ENCODE measurements at places on chromosomes 7 and 10.

DNA sequence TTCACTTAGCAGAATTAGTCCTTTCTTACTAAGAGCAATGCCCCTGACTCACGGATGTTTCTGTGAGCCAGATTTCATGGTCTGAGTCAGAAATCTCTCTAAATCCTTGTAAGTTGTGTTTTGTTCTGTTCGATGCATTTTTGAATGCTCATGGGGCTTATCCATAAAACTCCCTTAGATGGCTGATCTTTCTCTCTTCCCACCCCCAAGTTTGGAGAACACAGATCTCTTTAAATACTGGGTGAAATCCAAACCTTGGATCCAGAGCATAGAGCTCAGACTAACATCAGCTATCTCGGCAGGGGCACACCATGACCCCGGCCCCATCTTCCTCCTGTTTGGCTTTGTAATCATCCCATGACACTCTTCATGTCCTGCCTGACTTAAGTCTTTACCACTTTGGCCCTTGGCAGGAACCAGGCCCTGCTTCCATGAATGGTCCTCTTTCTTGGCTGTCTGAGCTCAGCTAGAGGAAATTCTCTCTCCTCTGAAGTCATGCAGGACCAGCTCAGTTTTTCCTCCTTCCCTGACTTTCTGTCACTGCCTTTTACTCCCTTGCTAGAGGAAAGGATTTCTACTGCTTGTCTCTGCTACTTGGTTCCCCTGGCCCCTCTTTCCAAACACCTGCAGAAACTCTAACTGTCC is 120.4 kb upstream of the RAB11FIP2 start:
- DNase-seq, result no peak

GRCh38 chr7:130648580-130648979 is 20.0 kb downstream of the COPG2 start:
- no peak for DNase-seq

DNA sequence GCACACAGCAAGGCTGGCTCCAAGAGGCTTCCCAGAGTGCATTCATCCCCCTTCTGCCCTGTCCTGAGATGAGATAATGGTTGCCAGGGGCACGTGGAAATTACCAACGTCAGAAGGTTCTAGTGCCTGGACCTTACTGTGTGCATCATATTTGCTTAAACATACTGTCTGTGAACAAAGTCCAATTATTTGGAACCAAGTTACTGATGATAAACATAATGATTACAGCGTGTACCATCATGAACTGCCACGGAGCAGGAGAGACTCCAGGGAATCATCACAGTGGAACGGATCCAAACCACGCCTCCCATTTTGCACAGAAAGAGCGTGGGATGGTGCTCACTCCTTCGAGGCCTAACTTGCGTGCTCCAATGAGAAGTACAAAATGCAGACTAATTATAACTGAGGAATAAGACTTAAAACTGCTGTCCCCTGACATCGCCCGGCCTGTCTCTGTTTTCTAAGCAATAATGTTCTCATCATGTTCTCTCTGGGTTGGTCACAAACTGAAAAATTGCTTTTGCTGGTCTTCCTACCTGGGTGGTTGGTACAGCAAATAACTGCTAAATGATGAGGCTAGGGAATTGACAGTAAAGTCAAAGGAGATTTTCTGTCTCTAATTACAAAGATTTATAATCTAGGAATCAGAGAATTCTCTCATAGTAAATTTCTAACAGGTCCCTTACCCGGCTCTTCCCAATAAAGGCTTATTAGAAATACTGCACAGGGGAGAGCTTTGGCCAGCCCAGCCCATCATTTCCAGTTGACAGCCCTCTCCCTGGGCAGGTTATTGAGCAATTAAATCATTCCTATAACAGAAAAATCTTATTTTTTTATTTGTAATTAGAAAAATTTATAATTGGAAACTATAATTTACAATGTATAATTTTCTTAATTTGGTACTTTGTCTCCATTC is 182.2 kb downstream of the CAMK1D start:
- DNase-seq, result no peak

GRCh38 chr10:132722394-132723329 is 63.3 kb downstream of the NKX6-2 start:
- DNase-seq, result no peak

- DNase-seq, result no peak
Observed at GRCh38 chr7:82154728-82155127, 288.8 kb downstream of the CACNA2D1 start.

- DNase-seq, result no peak
Observed at GRCh38 chr10:127196282-127197153, at the start of gene INSYN2A. TSS of gene INSYN2A (minus strand) at chr10:127196591. CDS start at chr10:127176395, 20,196 bp downstream.

DNA sequence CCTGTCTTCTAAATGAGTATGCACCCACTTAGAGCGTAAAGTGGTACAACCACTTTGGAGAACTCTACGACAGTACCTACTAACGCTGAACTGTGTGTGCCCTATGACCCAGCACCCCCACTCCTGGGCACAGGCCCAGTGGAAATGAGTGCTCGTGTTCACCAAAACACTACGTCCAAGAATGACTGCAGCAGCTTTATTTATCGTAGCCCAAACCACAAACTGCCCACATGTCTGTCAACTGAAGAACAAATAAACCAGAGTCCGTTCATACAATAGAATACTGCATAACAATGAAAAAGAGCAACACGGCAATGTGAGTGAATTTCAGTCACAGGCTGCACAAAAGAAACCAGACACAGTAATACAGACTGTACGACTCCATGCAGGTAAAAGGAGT is 35.4 kb downstream of the TLL2 start:
- DNase-seq, result no peak

DNA sequence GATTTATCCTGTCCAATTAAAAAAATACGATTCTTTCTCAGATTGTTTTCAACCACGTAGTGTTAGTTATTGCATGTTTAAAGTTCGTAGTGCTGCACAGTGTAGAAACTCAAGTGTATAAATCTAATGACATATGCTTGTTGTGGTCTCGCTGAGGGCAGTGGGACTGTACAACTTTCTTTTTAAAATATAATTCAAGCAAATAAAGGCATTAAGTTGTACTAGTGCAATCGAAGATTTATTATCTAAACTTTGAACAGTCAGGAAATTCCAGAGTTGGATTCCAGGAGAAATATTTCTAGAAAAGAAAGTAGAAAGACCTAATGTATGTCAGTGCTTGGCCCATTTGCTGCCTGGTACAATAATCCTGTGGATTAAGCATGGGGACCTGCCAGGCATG is 124.1 kb upstream of the HPS1 start:
- DNase-seq, result no peak

DNA sequence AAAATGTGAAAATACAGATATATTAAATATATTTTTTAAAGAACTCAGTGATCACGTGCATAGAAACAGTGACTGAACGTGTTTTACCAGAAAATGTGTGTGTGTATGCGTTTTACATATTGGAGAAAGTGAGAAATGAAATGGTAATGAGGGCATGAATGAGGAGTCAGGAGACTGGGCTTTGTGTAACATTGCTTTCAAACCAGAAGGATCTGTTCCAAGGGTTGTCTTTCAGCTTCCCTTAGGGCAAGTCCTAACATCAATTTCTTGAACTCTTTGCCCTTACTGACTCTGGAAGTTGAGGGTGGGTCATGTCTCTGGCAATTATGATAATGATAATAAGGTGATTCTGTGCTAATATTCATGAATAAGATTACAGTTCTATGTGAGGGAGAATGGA is 557.3 kb downstream of the PHTF2 start:
- no peak for DNase-seq

DNA sequence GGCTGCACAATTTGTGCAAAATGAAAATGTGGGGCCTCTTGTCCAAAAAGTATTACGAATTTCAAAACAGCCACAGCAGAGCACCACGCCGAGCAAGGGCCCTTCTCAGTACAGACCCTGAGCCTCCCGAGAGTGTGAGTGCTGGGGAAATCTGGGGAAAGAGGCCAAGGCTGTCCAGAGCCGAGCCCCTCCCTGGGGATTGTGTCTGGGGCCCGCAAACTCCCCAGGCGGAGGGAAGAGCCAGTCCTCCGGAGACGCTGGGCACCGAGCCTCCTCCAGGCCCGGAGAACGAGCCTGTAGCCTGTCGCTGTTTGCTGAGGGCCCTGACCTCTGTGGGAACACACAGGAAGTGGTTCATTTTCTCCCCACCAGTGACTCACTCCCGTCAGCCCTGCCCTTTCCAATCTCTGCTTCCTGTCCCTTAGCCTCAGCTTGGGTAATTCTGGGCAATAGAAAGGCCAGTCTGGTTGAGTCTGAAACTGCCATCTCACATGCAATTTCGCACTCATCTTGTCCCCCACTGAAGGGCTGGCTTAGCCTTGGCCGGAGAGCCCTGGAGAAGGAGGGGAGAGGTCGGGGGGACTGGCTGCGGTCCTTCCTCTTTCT is 19.5 kb upstream of the GNA12 start:
- DNase-seq, result peak; percentile 68

- no peak for DNase-seq
Observed at GRCh38 chr10:105183536-105183935, 542.4 kb downstream of the SORCS3 start.

DNA sequence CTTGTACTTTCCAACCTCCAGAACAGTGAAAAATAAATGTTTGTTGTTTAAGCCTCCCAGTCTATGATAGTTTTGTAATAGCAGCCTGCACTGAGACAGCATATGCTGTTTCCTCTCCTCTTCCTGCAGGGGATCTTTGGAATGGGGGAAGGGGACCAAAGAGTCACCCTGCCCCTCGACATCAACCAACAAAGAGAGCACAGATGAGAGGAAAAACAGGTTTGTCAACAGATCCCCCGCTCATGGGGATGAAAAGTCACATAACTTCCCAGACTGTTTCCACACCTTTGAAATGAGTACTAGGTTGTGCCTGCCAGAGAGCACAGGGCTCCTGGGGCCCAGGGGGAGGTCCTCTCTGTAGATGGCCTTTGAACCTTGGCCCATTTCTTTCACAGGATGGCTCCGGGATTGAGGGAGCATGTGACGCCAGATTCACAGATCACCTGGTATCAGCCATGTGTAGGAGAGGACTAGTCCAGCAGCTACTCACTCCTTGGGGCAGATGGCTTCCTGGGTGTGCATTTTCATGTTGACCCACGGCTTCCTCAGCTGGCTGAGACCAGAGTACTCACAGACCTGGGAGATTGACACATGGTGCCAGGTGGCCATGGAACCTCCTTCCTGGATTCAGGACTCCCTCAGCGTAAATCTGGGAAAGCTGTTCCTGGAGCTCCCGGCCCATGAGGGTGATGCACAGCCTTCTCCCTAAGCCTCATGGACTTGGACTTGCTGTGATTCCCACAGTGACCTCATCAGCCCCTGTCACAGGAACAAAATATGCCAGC is 125.6 kb downstream of the CXCL12 start:
- DNase-seq, result no peak

GRCh38 chr7:80589631-80590030 is 48.8 kb upstream of the CD36 start:
- no peak for DNase-seq

DNA sequence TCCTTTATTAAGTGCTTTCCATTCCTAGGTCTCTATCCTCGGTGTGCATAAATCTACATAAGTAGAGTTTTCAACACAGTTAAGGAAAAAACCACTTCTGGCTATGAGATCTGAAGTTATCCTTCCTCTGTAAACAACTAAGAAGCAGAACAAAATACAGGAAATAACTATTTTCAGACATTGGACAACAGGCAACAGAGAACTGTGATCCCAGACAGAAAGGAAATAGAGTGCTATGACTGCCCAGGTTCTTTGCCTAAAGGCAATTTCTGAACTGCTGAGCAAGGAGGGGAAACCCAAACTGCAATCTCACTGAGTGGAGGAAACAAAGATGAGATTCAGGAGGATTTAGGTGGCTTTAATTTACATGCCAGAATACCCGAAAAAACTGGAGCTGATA is 285.4 kb downstream of the SNX13 start:
- no peak for DNase-seq

DNA sequence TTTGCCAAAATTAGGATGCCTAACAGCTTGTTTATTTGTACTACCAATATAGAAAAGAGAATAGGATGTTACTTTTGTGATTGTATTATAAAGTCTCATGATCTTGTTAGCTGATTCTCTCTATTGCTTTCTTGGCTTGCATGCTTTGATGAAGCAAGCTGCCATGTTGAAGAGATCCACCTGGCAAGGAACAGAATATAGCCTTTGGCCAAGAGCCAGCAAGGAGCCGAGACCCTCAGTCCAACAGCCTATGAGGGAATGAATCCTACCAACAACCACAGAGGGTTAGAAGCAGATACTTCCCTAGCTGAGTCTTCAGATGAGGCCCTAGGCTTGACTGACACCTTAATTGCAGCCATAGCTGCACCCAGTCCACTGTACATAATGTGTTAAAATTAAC is 41.2 kb downstream of the NEUROD6 start:
- DNase-seq, result no peak

GRCh38 chr7:26046150-26046549 is 105.8 kb upstream of the NFE2L3 start:
- no peak for DNase-seq

DNA sequence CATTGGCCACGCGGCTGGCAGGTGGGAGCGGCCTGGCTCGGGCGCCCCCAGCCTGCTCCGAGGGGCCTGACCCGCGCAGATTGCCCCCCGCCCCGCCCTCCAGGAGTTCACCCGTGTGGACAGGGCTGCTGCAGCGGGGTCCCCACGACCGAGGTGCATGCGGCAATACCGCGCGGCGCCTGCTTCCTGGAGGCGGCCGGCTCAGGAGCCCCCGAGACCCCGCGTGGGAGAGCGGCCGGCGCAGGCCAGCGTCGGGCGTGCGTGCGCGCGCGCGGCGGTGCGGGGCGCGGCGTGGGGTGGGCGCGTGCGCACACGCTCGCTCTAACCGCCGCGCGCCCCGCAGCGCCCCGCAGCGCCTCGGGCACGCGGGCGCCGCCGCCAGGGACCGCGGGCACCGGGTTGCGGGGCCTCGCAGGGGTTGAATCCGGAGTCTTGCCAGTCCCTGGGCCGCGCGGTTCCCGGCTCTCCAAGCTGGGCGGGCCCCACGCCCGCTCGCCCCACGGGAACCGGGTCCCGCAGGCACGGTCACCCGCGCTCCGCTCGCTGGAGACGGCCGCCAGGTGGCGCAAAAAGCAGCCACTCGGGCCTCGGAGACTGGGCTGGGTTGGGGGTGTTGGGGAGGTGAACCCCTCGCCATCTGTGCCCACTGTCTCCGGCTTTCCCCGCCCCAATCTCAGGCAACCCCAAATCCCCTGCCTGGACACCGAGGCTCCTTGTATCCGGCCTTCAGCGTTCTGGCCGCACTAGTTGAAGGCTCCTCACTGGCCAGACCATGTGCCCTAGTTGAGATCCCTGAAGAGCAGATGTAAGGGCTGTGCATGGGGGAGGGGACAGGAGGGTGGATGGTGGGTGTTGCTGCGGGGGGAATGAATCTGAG is 1.3 kb upstream of the ACHE start:
- DNase-seq, result no peak

Data from GM12892 (cell line).